ENCODE measurements at places on chromosomes 5 and 9.
A peak's percentile ranks its signal among the peaks of the same experiment; 100 is the strongest.

DNA sequence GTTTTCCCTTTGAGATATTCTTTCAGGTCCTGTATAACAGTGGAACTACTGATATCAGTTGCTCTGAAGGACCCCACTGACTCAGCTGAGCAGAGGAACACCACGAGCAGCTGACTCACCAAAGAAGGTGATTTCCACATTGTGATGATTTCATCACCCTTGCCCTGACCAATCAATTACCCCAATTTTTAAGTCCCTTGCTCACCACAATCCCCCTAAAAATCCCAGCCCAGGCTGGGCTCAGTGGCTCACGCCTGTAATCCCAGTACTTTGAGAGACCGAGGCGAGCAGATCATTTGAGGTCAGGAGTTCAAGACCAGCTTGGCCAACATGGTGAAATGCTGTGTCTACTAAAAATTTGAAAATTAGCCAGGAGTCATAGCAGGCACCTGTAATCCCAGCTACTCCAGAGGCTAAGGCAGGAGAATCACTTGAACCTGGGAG, 125.3 kb upstream of the ABCA1 start:
- no peak for DNase-seq

GRCh38 chr5:158776681-158777080, 323.0 kb downstream of the EBF1 start:
- no peak for DNase-seq

DNA sequence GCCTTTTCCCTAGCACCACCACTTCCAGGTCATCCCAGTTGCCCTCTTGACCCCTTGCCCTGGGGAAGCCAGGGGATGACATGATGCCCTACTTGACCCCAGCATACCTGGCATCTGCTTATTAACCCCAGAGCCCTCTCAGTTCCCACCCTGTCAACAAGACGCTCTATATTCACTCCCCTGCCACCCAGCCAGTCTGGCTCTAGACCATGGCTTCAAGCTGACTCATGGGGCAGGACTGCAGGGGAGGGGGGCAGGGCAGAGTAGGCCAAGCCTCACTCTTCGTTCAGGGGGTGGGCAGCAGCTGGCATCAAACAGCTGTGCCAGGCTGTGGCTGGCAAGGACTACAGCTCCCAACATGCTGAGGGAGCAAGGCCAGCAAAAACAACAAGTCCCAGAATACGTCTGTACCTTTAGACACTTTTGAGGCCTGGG, 5.3 kb downstream of the ATOSB start:
- peak; percentile 38 for DNase-seq

- no peak for DNase-seq
Observed at GRCh38 chr9:38048316-38048969, 20.6 kb downstream of the SHB start.

DNA sequence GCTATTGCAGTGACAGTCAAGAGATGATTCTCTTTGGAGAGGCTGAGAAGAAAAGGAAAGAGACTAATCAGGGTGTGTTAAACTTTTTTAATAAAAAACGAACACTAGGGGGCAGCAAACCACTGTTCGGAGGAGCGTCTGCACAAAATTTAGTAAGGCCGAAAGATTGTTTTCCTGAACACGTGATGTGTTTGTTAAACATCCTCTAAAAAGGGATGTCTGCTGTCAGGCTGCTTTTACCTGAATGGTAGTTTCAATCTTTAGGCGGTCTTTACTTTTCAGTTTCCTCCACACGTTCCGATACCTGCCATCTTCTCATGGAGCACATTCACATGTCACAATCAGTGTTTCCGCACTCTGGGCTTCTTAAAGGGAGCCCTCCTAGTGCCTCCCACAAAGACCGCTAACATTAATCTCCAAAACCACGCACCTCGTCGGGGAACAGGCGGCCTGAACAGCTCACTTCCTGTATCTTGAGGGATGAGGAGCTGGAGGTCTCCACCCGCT, 125.2 kb downstream of the GPBP1 start:
- DNase-seq, result peak; percentile 81

DNA sequence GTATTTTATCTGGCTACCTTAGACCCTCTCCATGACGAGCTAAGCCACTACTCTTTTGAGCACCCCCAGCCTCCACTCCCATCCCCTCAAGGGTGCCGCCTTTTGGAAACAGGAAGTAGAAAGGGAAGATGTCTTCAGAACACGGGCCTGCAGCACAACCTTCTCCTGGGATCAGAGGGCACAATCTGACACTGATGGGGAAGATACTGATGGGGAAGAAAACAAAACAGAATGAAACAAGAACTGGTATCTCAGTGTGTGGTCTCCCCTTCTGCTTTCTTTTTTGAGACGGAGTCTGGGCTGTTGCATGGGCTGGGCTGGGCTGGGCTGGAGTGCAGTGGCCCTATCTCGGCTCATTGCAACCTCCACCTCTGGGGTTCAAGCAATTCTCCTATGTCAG, 539.7 kb upstream of the DAP start:
- DNase-seq, result no peak

GRCh38 chr9:95030920-95031642, 286.4 kb downstream of the FANCC start:
- no peak for DNase-seq

DNA sequence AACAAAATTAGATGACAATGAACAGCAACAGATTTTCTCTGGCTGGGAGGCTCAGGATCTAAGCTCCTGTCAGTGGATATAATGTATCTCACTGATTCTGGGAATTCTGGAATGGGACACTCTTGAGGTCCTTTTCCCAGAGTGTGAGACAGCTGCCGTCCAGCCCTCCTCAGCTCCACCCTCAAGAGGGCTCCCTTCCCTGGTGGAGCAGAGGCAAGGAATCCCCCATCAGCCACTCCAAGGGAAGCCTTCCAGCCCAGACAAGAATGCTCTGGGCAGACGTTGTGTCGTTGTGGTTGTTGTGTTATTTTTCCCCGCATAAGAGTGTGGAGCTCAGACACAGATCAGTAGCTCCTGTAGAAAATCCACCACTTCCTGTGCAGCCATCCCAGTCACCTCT, 47.7 kb upstream of the ATP10B start:
- no peak for DNase-seq

GRCh38 chr5:34450338-34450737, 205.8 kb upstream of the RAI14 start:
- no peak for DNase-seq

DNA sequence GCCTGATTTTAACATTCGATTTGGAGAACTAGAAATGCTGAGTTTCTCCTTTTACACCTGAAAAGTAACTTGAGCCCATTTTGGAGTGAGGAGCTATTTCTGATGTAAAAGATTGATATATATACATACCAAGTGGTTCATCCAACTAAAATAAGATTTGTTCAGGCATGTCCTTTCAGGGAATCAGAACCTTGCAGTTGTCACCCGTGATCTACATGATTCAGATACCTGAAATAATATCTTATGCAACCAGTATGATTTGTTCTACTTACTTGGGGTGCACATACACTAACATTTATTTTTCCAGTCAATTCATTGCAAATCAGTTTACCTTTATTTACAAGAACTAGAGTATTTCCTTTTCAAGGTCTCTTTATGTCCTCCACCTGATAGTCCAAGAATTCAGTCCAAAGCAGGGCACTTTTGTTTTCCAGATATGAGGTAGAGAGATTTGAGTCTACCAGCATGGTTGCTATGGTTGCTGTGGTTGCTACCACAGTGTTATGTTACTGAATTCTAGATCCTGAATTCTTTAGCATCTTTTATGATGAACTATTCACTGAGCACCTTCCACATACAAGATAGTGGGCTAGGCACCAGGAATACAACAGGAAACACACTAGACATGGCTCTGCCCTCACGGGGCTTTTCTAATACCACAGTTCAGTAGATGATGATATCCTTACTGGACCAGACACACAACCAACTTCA, 49.3 kb downstream of the CCL28 start:
- no peak for DNase-seq

DNA sequence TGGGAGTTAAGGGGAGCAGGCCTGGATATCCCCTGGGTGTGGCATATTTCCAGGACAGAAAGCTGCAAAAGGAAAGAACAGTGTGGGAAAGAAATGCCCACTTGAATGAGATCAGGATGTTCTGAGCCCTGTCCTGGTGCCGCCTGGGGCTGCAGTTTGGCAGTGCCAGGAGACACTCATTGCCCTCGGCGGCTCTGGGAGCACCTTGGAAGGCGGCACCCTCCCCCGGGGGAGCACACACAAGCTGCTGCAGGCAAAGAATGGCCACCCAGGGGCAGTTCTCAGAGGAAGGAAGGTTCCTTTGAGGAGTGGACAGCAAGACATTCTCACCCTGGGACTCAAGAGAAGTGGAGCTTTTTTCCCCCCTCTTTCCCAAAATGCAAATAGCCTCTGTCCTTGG, 305.3 kb downstream of the NTRK2 start:
- no peak for DNase-seq

GRCh38 chr5:61969347-61969746, 336.7 kb upstream of the KIF2A start:
- DNase-seq, result no peak

DNA sequence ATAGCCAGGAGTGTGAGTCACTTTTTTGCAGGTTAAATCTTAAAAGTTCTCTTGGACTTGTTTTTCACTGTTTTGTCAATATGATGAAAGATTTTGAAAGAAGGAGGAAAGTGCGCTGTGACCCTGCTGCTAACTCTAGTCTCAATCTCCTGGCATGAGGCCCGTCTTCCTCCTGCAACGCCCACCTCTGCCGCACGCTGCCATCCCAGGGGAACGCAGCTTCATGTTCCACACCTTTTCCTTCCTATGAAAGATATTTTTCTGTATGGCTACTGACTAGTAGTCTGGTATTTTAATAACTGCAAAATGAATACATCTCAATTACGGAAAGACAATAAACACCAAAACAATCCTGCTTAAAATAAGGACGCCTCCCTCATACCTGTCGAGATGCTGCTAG, 8.3 kb downstream of the PPIC start:
- no peak for DNase-seq

DNA sequence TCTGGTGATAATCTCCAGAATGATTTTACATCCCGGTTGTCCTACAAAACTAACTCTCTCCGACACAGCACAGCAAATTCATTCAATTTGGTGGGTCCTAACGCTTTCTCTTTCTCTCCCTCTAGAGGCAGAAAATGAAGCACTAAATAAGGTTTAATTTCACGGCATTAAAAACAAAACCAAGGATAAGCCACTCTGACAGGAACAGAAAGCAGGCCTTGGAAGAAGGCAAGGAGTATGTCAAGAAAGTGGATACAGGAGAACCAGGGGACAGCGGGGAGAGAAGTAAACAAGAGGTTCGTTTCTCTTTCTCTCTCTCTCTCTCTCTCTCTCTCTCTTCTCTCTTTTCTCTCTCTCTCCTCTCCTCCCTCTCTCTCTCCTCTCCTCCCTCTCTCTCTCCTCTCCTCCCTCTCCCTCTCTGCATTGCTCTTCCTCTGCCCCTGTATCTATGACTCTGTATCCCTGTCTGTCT, 49.8 kb downstream of the EBF1 start:
- peak; percentile 57 for DNase-seq

GRCh38 chr9:36625006-36625615, 52.4 kb downstream of the MELK start:
- no peak for DNase-seq

DNA sequence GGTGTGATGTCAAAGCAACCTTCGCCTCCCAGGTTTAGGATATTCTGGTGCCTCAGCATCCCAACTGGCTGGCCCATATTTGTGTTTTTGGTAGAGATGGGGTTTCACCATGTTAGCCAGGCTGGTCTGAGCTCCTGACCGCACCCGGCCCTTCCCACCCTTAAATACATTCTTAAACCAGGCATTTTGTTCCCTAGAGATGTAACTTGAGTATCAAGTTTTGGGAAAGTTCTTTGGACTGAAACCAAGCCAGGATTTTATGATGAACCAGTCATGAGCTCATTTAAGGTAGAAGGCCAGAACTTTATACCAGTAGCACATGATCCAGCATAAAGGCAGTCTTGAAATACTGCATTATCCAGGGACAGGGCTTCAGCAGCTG, 3.5 kb downstream of the RPL7A start:
- no peak for DNase-seq

GRCh38 chr5:165188556-165189175, 1683.2 kb downstream of the MAT2B start:
- no peak for DNase-seq

DNA sequence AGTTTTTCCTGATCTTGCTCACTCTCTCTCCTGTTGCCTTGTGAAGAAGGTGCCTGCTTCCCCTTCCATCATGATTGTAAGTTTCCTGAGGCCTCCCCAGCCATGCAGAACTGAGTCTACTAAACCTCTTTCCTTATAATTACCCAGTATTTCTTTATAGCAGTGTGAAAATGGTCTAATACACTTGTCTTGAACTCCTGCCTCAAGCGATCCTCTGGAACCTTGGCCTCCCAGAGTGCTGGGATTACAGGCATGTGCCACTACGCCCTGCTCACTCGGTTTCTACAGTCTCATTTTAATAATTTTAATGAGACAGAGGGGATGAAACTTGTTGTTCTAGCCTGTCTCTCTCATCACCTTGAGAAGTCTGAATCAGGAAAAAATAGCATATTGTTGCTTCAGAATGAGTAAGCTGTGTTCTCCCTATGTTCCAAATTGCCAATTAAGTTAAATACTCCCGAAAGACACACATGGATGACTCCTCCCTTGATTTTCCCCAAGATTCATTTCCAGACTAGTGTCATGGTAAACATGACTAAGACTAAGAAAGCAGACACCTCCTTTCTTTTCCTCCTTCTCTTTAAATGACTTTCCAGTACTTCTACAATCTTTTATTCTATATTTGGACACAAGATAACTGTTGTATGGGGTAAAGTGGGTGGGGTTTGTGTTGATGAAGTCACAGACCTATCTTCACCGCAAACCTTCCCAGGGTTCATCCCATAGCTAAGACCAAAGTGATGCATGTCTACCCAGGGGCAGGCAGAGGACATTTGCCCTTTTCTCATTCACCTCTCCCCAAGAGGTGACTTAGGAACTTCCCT, 7.8 kb upstream of the DNAJC18 start:
- no peak for DNase-seq

DNA sequence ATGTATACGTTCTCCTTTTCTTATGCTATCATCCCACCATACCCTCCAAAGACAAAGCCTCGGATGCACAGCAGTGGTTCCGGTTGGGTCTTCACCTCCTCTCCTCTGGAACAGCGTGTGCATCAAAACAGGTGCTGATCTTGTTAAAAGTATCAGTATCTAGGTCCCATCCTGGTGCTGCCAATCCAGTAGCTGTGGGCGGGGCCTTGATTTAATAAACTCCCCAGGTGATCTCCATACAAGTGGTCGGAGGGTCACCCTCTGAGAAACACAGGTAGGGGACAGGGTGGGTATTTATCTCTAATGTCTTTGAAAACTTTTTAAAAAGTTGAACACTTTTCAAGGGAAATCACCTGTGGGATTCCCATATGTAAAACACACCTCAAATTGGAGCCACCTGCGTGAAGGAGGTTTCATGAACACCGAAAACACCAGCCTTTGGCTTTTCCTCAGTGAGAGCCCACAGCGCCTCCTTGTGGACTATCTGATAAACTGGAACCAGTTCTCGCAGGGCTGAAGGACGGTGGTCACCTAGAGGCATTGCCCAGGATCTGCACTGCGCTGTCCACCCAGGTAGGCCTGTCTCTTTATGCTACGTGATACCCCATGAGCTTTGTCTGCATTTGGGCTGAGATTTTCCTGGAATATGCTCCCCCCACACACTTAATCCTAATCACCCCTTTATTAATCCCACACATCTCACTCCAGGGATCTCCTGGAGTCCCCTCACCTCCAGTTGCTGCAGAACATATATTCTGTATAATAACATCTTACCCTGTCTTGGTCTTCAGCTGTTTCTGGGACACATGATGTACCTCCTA, 80.5 kb upstream of the EPB41L4B start:
- peak; percentile 59 for DNase-seq
